ENCODE measurements at places on chromosomes 2 and 18.

GRCh38 chr2:70964596-70965386 is 13.6 kb upstream of the ANKRD53 start:
- peak; percentile 65 for DNase-seq

DNA sequence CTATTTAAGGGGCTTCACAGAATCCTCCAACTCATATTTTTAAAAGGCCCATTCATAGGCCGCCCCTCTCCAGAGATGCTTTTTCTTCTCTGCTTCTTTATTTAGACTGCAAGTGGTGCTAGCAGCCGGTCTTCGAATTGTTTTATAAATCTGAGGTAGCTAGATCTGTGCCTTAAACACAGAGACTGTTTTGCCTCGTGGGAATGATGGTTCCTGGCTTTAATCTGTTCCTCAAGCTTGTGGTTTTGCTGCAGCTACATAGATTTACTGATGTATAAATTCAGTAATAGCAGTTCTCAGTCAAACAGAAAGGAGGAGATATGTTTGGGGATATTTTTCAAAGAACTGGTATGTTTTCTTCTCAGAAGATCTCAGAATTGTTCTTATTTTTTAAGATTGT is 45.3 kb downstream of the TNFRSF11A start:
- no peak for DNase-seq

- DNase-seq, result no peak
These were observed 549.6 kb downstream of the FBXO15 start for GRCh38 chr18:73597832-73598615.

DNA sequence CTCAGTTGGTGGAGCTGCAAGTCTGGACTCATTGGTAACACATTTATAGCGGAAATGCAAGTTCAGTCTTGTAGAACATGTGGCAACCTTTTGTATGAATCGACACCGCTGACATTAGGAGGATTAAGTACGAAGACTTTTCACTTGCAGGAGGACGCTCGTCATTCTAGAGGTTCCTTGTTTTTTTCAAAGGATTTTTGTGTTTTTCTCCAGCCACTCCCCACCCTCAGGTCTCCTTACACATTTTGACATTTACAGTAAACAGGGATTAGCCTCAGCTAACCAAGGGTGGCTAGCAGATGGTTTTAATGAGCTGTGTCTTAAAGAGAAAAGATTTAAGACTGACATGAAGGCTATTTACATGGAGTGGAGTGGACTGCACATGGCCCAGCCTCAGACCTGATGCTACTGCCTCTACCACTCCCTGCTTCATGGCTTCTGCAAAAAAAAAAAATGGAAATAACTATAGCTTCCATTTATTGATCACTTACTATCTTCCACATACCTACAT is 173.8 kb downstream of the TRIB2 start:
- DNase-seq, result no peak

GRCh38 chr2:1497122-1497611 is 83.9 kb downstream of the TPO start:
- no peak for DNase-seq

- no peak for DNase-seq
These were observed 7.9 kb downstream of the NEDD4L start for GRCh38 chr18:58051765-58052460.

DNA sequence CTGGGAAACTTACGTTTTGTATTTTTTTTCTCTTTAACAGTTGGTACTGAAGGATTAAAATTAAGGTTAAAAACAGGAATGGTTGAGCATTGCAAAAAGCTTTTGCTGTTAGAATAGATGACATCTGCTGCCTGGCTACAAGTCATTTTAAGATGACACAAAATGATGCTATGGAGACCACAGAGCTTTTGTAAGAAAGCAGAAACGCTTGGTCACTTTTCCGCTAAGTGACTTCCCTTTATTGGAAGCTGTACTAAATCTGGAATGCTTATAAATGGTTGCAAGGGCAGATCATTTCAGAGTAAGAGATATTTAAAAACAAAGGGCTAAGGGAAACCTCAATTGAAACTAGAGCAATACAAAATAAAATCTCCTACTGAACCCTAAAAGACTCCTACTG is 544.0 kb downstream of the STK39 start:
- no peak for DNase-seq

DNA sequence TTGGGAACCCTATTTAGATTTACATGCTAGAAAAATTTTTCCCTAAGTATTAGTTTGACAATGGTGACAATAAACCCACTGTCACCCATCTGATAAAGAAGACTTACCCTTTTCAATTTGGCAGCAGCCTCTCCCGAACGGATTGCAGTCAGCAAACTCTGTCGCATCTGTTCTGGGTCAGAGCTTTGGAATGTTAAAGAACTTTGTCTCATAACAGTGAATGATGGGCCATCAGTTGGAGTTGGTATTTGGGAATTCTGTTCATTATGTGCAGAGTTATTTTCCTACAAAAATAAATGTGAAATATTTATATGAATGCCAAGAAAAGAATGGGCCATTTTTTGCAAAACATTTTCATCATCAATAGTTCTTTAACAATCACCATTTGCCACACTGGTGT is 70.8 kb upstream of the GRB14 start:
- no peak for DNase-seq

DNA sequence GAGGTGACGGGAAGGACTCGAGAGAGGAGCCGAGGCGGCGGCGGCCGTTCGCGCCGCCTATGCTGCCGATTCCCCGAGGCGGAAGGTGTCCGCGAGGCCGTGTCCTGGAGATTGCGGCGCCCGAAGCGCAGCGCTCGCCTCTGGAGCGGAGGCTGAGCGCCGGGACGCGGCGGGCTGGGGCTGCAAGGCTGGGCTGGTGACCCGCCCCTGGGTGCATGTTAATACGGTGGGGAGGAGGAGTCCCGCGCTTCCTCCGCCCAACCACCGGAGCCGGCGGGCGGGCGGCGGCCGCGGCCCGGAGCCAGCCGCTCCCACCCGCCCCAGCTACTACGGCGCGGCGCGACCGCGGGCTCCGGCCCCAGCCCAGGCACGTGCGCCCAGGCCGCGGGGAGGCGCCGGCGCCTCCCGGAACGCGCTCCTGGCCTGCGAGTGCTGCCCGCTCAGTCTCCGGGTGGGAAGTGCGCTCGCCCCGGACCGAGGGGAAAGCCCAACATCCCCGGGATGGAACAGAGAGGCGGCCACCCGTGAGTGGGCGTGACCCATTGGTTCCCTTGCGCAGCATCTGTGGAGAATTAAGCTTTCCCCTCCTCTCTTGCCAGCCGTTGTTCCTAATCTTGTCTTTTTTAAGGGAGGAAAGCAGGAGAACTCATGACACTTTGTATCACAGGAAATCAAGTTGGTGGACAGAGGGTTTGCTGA is at the start of gene DLGAP1:
Gene DLGAP1, minus strand, starts transcription at position 195 of the 699 bp plus-strand sequence.
- DNase-seq, result no peak

- no peak for DNase-seq
These were observed 38.8 kb downstream of the TMEM178A start for GRCh38 chr2:39704540-39704939.

DNA sequence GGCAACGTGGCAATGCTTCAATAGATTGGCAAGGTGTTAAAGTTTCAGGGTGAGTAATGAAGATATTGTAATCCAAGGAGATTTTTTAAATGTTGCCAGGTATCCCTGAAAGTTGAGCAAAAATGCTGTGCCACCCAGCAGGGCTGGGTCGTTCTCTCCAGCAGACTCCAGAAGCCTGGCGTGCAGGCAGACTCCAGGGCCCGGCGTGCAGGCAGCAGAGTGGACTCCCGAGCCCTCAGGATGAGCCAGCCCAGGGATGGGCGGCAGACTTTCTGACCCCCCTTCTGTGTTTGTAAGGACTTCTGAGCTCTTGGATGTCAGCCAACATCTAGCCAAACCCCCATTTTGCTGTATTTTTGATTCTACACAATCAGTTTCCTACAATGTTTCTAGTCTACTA is 289.1 kb downstream of the ZNF516 start:
- DNase-seq, result no peak

DNA sequence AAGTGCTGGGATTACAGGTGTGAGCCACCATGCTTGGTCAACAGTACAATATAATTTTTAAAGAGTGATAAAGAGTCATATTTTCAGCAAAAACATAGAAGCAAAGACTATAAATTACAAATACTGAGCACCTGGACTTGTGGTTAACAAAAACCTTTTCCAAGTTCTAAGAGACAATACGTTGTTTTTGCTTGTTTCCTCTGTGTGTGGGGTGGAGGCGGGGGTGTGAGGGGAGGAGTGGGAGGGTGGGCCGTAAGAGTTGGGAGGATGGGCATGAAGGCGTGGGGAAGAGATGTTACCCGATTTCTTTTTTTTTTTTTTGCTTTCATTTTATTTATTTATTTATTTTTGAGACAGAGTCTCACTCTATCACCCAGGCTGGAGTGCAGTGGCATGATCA is 78.0 kb upstream of the WIPF1 start:
- no peak for DNase-seq

- no peak for DNase-seq
These were observed 6.0 kb downstream of the TTC31 start for GRCh38 chr2:74488643-74489481.

DNA sequence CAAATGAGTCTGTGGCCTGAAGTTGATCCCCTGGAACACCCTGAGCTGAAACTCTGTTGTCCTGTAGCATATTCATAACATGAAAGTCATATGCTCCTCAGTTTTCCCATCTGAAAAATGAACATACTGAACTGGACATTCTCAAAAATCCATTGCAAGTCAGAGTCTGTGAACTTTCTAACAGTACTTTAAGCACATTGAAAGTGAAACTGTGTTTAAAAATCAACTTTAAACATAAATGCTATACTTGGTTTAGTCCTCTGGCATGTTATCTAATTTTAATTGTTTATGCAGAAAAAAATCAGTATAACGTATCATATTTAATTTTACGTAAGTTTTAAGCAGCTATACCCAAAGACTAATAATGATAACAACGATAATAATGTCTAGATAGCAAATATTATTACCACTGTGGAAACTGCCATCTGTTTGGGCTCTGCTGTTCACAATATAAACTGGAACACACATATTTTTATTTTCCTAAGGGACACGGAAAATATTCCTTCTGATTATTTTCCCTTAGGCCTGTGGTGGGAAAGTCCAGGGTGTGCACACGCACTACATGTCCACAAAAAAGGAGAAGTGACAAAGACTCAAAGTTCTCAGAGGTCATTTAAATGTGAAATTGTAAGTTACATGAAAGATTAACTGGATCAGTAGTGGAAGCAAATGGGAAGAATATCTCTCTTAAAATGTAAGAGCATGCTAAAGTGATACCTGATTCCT is 56.1 kb upstream of the TTN start:
- DNase-seq, result no peak

- no peak for DNase-seq
These were observed 432.2 kb upstream of the HNRNPA3 start for GRCh38 chr2:176780348-176780747.

DNA sequence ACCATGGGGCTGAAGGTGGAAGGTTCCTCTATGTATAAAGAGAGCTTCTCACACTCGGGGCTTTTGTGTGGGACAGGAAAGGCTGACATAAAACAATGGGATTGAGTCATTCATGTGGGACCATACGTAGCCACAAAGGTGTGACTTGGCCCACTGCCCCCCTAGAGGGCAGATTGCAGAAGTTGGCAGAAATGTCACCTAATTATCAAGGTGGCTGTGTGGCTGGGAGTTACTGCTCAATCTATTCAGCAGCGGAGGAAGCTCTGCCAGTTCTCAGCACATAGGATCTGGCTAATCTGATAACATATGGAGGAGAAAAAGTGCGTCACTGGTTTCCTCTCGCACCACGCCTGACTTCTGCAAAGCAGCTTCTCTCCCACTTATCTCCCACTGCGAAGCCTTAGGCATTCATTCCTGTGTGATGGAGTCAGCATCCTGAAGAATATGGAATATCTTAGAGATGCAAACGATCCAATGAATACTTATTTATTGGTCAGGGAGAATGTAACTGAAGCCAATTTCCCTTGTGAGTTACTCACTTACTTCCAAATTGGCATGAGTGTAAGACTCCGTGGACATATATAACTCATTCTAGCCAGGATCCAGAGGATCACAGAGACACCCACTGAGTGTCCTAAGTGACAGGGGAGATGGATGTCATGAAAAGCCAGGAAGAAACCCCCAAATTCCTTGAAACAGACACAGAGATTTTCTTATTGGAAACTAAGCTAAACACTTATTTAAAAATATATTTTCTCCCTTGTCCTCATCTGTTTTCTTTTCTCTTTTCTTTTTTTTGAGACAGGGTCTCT is 344.8 kb downstream of the TGIF1 start:
- DNase-seq, result no peak

DNA sequence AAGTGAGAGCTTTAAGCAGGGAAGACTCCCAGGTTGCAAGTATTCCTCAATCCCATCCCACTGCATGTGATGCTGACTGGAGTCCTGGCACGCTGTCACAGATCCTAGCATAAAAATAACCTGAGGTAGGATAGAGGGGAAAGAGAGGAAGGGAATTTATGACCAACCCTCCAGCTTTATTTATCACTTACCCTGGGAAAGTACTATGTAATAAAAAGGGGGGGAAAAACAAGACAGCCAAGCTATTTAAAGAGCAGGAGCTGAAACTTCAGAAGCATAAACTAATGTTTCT is 122.2 kb downstream of the SLC8A1 start:
- no peak for DNase-seq

DNA sequence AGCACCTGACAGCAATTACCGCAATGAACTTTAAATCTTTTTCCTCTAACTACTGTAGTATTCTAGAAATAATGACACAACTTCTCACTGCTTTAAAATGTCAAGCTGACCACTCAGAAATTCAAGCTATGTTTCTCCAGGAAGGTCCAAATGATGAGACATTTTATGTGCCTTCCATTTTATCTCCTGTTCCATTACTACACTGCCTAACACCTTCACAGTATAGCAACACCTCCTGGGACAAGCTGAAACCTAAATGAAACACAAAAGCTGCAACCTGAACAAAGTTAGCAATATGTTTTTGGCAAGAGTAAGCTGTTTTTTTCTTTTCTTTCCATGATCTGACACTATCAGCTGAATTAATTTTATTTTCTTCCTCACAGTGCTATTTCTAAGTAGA is 81.9 kb downstream of the IKZF2 start:
- DNase-seq, result no peak

GRCh38 chr2:6926071-6926732 is 9.0 kb downstream of the RNF144A start:
- DNase-seq, result no peak

- DNase-seq, result no peak
These were observed 59.2 kb downstream of the SGPP2 start for GRCh38 chr2:222483513-222484039.

GRCh38 chr2:171391532-171391931 is 42.3 kb downstream of the METTL8 start:
- no peak for DNase-seq

DNA sequence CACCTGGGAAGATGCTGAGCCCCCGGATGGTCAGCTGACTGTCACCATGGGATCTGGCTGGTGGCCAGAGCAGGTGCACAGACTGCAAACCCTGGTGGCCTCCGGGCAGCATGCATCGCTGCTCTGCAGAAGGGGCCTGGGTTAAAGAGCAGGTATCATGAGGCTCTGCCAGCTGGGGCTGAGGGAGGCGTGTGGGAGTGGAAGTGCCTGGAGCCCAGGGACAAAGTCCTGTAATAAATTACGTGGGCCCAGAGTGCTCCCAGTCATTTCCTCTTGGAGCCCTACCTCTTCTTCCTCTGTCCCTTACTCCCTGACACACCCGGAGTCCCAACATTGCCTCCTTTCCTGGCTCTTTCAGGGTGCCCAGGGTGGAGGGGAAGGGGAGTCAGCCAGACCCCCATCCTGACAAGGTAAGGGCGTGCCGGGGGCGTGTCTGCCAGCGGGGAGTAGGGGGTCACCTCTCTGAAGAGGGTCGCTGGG is at the start of gene MYO7B:
Gene MYO7B, plus strand, starts transcription at position 262 of the 480 bp plus-strand sequence. CDS start 24,040 bp downstream, outside the sequence.
- DNase-seq, result no peak

GRCh38 chr2:97880334-97880733 is 115.4 kb downstream of the TMEM131 start:
- DNase-seq, result no peak

GRCh38 chr2:24745825-24746224 is 47.4 kb downstream of the PTRHD1 start:
- DNase-seq, result no peak
